ENCODE measurements at places on chromosomes 1 and 21.

DNA sequence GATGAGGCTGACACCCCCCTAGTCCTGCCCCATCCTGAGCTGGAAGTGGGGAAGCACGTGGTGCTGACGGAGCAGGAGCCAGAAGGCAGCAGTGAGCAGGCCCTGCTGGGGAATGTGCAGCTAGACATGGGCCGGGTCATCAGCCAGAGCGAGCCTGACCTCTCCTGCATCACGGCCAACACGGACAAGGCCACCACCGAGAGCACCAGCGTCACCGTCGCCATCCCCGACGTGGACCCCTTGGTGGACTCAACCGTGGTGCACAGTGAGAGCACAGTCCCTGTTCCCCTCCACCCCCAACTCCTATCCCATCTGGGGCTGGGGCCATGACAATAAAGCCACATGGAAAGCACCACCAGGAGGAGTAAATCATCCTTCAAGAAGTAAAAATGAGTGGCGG lies 250.2 kb downstream of the CACNA1E start:
- no peak overlapping the region for H3K27ac ChIP-seq
- H3K27me3 ChIP-seq, result no peaks in the 10 kb centered on the region

DNA sequence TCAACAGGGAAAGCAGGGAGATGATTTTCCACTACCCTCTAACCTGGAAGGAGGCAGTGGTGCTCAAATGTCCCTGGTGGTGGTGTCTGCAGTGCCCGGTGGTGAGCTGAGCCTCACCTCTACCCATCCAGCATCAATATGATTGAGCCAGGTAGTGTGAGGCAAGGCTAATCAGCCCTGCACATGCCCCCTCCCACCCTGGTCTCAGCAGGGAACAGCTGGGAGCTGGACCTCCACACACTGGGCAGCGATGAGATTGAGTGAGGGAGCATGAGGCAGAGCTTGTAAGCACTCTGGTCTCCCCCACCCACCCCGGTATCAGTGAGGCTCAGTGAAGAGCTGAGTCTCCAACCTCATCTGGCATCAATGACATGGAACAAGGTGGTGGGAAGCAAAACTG lies 634.3 kb downstream of the PTPRU start:
- H3K36me3 ChIP-seq, result peaks cover 6% of the 10 kb centered on the region
- no peak overlapping the region for H3K27ac ChIP-seq
- no peak overlapping the region for H3K4me3 ChIP-seq
- no peaks in the 10 kb centered on the region for H3K4me1 ChIP-seq
- no peak for DNase-seq
- H3K27me3 ChIP-seq, result no peaks in the 10 kb centered on the region

DNA sequence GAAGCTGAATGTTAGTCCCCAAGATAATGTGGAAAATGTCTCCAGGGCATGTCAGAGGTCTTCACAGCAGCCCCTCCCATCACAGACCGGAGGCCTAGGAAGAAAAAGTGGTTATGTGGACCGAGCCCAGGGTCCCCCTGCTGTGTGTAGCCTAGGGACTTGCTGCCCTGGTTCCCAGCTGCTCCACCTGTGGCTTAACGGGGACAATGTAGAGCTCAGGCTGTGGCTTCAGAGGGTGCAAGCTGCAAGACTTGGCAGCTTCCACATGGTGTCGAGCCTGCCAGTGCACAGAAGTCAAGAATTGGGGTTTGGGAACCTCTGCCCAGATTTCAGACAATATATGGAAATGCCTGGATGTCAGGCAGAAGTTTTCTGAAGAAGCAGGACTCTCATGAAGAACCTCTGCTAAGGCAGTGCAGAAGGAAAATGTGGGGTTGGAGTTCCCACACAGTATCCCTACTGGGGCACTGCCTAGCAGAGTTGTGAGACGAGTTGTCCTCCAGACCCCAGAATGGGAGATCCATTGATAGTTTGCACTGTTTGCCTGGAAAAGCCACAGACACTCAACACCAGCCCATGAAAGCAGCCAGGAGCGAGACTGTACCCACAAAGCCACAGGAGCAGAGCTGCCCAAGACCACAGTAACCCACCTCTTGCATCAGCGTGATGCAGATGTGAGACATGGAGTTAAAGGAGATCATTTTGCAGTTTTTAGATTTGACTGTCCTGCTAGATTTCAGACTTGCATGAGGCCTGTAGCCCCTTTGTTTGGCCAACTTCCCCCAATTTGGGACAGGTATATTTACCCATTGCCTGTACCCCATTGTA lies 204.9 kb downstream of the MRPL39 start:
- no peaks in the 10 kb centered on the region for H3K4me1 ChIP-seq
- no peak overlapping the region for H3K27ac ChIP-seq
- H3K36me3 ChIP-seq, result peaks cover 5% of the 10 kb centered on the region
- no peaks in the 10 kb centered on the region for H3K27me3 ChIP-seq
- DNase-seq, result no peak

GRCh38 chr1:37732111-37732780 lies 32.7 kb downstream of the EPHA10 start:
- DNase-seq, result no peak
- no peaks in the 10 kb centered on the region for H3K4me1 ChIP-seq
- no peak overlapping the region for H3K4me3 ChIP-seq
- H3K27ac ChIP-seq, result no peak overlapping the region

DNA sequence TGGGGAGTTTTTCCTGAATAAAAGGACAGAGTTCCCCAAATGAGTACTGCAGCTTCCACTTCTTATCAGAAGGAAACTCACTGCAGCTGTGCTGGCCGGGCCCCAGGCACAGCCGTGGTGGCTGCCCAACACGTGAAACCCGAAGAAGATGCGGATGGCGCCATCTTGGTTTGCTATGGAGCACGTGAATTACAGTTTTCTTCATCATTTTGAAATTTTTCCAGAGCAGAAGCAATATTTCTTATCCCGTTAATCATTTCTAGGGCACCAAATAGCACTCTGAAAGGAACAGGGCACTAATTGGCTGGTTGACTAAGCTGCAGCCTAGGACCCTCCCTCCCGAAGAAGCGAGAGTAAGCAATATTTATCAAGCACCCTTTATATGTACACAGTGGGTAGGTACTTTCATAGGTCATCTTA lies 63.2 kb upstream of the EPS8L3 start:
- H3K27ac ChIP-seq, result no peak overlapping the region
- DNase-seq, result no peak
- no peaks in the 10 kb centered on the region for H3K27me3 ChIP-seq
- H3K36me3 ChIP-seq, result peaks cover 17% of the 10 kb centered on the region
